Ovary (tissue), 10 donors: ENCODE measurements at places on chromosomes 13 and 19. TPM values are rescaled to one million over a fixed set of nuclear protein-coding genes. Genes with fewer than 3 reads are reported as not detected.

Gene CALR3
- total RNA-seq = not detected

Gene DIAPH3
- 0.87 TPM for total RNA-seq

Gene PPP6R1
- 52.2 TPM for total RNA-seq

Gene IFNL1
- total RNA-seq = not detected

Gene ZNF526
- 2.4 TPM for total RNA-seq

Gene NLRP4
- total RNA-seq = not detected

Gene FAM83E
- total RNA-seq = not detected
